NCI-H1694 (cell line): ENCODE measurements at places on chromosomes 7 and 10.

GRCh38 chr7:41910940-41911600, 208.2 kb upstream of the INHBA start:
- DNase-seq, result no peak

- DNase-seq, result no peak
Measured at GRCh38 chr7:98369726-98370125, 31.2 kb downstream of the BAIAP2L1 start.

DNA sequence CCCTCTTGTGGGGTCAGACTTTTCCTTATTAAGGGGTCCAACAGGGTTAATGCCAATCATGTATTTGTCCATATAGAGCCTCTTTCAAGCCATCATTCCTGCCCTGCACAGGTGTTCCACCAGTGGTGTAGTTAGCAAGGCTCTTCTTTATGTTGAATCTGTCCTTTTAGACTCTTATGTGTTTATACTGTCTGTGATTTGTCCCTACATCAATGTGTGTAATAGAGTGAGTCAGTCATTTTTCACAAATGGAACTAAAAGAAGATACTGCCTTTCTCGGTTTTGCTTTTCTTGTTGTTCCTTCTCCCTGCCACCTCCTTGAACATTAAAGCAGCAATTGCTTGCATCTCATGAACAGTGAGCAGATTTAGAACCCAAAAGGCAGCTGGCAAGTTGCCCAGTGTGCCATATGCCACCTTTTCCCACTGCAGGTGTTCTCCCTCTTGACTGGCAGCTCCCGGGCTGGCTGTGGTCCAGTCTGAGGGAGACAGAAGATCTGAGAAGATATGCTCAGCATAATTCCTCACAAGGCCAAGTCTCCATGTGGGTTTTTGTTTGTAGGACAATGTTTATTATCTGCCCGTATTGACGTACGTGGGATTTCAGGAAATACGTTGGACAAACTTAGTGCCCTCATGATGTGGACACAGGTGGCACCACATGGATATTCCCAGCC, 154.1 kb downstream of the LHFPL3 start:
- peak; percentile 92 for DNase-seq

DNA sequence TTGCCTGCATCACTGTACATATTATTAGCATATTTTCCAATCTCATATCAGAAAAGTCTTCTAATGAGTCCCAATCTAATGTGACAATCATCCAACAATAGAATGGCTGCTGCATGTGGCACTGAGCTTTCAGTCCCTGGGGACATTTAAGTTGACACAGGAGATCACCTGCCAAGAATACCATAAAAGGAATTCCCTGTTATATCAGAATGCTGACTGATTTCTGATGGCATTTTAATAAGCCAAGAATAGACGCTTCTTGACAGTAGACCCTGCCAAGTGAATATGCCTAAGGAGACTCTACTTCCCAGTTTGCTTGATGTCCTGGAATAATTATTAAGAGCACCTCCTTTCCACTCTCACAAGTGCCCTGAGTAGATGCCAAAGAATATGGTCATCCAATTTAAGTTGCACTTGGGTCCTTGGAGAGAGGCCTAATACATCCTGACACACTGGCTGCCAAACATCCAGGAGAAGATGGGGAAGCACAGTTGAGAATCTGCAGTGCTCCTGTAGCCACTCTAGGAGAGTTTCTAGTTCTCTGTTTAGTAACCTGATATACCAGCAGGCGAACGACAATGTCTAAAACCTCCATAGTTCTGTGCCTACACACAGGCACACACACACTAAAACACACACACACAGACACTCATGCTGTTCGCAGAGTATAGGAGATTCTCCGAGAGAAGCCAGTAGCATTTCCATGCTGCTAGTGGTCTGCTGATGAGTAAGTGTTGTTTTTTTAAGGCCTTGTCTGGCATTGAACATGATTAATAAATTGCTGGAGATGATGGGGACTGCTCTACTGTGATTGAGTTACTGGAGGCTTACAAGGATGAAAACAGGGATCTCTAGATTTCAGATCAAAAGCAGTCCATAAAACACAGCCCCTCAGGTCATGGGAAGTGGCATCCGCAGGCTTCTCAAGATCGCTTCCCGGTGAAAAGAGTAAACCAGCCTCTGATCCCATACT, 369.6 kb downstream of the KCNMA1 start:
- DNase-seq, result peak; percentile 68

- no peak for DNase-seq
Measured at GRCh38 chr7:106041140-106041717, 70.9 kb downstream of the SYPL1 start.

- DNase-seq, result no peak
Measured at GRCh38 chr7:45027774-45028114, 27.7 kb downstream of the CCM2 start.
